ENCODE measurements at places on chromosomes 12 and 14. TPM values are rescaled to one million over a fixed set of nuclear protein-coding genes. Genes with fewer than 3 reads are reported as not detected.
A peak's percentile ranks its signal among the peaks of the same experiment; 100 is the strongest.

DNA sequence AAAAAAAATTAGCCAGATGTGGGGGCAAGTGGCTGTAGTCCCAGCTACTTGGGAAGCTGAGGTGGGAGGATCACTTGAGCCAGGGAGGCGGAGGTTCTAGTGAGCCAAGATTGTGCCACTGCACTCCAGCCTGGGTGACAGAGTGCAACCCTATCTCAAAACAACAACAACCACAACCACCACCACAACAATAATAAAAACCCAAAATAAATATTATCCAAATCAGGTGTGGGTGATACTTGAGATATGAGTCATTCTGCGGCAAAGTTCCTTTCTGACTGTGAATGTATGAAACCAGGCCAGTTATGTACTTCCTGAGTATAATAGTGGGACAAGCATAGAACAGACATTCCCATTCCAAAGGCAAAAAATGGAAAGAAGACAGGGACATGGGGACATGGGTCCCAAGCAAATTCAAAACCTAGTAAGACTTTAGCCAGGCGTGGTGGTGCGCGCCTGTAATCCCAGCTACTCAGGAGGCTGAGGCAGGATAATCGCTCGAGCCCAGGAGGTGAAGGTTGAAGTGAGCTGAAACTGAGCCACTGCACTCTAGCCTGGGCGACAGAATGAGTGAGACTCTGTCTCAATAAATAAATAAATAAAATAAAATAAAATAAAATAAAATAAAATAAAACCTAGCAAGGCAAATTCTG, 9.7 kb upstream of the ERC1 start:
- H3K27me3 ChIP-seq, result no peaks in the 10 kb centered on the region
- H3K27ac ChIP-seq, result no peak overlapping the region
- H3K4me3 ChIP-seq, result no peak overlapping the region

DNA sequence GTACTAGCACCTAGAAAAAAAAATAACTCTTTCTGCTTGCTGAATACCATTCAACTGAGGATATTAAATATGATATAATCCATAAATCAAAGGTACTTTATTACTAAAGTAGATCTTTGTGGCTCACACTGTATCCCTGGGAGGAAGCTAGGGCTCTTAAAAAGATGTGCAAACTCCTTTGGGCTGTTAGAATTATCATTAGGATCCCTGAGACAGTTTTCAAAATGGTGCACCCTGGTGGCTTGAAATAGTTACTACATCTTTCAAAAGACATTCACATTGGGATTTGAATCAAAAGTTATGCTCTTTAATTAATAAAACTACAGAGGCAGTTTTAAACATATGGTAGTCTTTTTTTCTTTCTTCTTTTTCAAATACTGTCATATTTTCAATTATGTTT, 228.5 kb upstream of the G2E3 start:
- no peak overlapping the region for H3K27ac ChIP-seq
- H3K36me3 ChIP-seq, result no peaks in the 10 kb centered on the region
- H3K27me3 ChIP-seq, result no peaks in the 10 kb centered on the region
- no peak overlapping the region for H3K4me3 ChIP-seq
- no peaks in the 10 kb centered on the region for H3K4me1 ChIP-seq
- no peak for DNase-seq

DNA sequence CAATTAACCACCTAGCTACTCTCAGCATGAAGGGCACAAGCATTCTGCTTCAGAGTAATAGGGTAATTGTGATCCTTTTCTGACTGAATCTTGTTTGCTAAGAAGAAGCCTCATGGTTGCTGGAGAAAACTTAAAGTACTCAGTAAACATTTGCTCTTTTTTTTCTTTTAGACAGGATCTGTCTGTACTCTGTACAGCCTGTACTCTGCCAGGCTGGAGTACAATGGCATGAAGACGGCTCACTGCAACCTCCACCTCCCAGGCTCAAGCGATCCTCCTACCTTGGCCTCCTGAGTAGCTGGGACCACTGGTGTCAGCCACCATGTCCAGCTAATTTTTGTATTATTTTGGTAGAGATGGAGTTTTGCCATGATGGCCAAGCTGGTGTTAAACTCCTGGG, 12.4 kb downstream of the PPP1R13B start:
- no peaks in the 10 kb centered on the region for H3K4me1 ChIP-seq
- no peaks in the 10 kb centered on the region for H3K27me3 ChIP-seq
- H3K4me3 ChIP-seq, result no peak overlapping the region
- H3K36me3 ChIP-seq, result no peaks in the 10 kb centered on the region
- no peak overlapping the region for H3K27ac ChIP-seq

DNA sequence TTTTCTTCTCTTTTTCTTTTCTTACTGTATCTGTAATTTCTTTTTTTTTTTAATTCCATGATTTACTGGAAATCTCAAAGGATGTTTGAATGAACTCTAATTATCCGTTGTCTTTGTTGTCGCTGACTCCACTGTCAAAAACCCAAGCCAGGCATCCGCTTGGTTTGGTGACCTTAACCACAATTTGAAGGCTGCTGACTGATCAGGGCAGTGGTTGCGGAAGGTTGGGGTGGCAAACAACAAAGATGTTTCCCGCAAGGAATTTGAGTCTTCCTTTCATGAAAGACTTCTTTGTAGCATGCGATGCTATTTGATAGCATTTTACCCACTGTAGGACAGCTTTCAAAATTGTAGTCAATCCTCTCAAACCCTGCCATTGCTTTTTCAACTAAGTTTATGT, 1013.8 kb downstream of the DIO2 start:
- peaks cover 3% of the 10 kb centered on the region for H3K4me1 ChIP-seq
- H3K36me3 ChIP-seq, result no peaks in the 10 kb centered on the region
- DNase-seq, result no peak
- no peaks in the 10 kb centered on the region for H3K27me3 ChIP-seq
- H3K27ac ChIP-seq, result no peak overlapping the region

DNA sequence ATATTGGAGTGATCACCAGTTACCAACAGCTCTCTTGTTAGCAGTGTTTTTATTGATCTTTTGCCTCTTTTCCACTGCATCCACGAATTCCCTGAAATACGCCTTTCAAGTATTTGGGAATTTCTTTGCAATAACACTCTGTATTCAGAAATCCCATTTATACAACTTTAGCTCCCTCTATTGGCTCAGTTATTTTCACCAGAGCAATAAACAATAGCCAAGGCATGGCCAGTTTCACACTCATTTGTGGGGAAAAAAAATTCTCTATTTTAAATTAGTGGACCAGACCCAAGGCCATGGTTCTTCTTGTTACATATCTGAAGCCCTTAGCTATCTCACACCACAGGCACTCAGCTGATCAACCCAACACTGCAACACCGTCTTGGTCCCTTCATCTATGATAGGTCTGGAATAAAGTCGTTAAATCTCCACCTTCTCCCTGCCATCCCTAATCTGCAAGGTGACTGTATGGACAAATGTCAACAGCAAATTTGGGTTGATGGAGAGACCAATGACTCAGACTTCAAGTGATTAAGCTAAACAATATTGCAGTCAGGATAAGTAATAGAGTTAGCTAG, 92.4 kb upstream of the TMEM260 start:
- H3K27ac ChIP-seq, result no peak overlapping the region
- H3K27me3 ChIP-seq, result no peaks in the 10 kb centered on the region
- DNase-seq, result no peak
- H3K4me1 ChIP-seq, result no peaks in the 10 kb centered on the region
- no peak overlapping the region for H3K4me3 ChIP-seq

Gene MIS18BP1
- 4.4 TPM for total RNA-seq

DNA sequence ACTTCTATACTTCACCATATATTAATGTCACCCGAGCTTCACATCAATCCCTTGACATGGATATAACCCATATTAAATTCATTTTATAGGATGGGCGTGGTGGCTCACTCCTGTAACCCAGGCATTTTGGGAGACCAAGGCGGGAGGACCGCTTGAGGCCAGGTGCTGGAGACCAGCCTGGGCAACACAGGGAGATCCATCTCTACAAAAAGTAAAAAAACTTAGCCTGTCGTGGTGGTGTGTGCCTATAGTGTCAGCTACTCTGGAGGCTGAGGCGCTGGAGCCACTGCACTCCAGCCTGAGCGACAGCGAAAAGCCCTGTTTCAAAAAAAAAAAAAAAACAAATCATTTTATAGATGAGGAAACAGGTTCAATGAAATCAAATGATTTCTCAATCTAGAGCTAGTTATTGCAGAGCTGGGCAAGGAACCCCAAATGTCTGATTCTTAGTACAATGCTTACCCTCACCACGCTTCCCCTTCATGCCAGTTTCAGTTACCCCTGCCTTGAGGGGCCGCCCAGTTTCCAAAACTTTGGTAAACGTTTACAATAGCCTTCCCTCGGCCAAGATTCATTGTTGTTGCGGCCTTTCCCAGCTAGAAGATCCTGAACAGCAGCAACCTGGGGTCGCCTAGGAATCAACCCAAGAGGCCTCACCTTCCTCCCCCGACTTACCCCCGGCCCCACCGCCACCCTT, 751 bp downstream of the PSMB5 start:
- H3K36me3 ChIP-seq, result no peaks in the 10 kb centered on the region
- H3K4me3 ChIP-seq, result peak overlapping the region; percentile 82
- peak overlapping the region; percentile 61 for H3K27ac ChIP-seq
- H3K27me3 ChIP-seq, result no peaks in the 10 kb centered on the region

DNA sequence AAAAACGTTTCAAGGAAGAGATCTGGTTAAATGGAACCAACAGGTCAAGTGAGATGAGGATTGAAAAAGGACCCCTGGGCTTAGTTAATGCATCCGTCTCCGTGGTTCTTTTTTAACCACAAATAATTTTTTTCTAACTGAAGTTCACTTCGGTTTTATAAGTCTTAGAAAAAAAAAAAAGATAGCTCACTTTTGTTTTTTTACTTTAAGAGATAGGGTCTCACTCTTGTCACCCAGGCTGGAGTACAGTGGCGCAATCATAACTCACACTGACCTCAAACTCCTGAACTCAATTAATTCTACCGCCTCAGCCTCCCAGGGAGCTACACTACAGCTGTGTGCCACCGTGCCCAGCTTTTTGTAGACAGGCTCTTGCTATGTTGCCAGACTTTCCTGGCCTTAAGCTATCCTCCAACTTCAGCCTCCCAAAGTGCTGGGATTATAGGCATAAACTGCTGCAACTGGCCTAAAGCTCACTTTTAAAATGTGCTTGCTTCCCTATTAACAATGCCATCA, 11.8 kb downstream of the HNRNPC start:
- no peaks in the 10 kb centered on the region for H3K36me3 ChIP-seq
- H3K4me1 ChIP-seq, result peaks cover 40% of the 10 kb centered on the region
- H3K4me3 ChIP-seq, result no peak overlapping the region
- no peak for DNase-seq

Gene LRIG3
- 18.8 TPM for total RNA-seq

GRCh38 chr12:131783915-131784541, 44.2 kb upstream of the MMP17 start:
- H3K27ac ChIP-seq, result no peak overlapping the region
- H3K27me3 ChIP-seq, result no peaks in the 10 kb centered on the region
- H3K4me1 ChIP-seq, result no peaks in the 10 kb centered on the region
- DNase-seq, result no peak
- H3K36me3 ChIP-seq, result peaks cover 49% of the 10 kb centered on the region
- no peak overlapping the region for H3K4me3 ChIP-seq

DNA sequence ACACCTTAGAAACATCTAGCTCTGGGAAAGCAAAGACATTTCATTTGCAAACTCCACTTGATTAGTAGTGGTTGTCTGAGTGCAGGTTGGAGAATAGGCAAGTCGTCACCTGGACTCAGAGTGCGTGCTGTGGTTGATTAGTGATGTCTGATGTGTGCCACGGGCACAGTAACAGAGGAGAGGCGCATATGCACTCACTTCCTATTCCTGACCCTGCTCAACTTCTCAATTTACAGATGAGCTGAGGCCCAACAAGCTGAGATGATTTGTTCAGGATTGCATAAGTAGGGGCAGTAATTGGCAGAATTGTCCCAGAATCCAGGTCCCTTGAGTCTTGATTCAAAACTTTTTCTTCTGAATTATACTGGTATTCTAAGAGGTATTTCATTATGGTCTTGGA, 44.9 kb downstream of the ADCK1 start:
- no peaks in the 10 kb centered on the region for H3K4me1 ChIP-seq
- no peak for DNase-seq

Gene TUNAR
- 0.87 TPM for total RNA-seq

Gene OTOGL
- total RNA-seq, result 0.19 TPM

DNA sequence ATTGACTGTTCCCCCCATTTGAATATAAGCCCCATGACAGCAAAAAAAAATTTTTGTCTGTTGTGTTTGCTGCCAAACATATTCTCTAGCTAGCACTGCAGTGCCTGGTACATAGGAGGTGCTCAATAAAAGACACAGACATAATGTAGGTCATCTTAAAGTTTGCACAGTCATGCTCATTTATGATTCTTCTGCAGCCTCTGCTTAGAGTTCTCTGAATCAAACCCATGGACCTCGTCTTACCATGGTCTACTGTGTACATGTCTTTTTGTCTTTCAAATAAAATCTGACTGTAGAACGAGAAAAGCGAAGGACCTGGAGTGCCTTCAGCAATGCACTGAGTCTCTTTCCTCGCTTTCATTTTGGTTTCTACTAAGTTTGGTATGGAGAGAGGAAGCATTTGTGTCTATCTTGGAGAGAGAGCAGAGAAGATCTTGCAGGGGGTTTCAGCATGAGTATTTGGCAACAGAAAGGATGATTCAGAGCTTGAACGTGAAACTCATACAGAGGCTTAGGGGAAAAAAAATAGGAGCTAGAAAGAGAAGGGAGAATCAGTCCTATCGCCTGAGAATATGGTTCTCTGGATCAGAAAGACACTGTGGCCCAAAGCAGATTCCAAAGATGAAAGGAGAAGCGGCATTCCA, 38.8 kb upstream of the TMCC3 start:
- no peak overlapping the region for H3K27ac ChIP-seq
- H3K36me3 ChIP-seq, result no peaks in the 10 kb centered on the region
- H3K4me3 ChIP-seq, result no peak overlapping the region
- peaks cover 6% of the 10 kb centered on the region for H3K4me1 ChIP-seq
- no peaks in the 10 kb centered on the region for H3K27me3 ChIP-seq

DNA sequence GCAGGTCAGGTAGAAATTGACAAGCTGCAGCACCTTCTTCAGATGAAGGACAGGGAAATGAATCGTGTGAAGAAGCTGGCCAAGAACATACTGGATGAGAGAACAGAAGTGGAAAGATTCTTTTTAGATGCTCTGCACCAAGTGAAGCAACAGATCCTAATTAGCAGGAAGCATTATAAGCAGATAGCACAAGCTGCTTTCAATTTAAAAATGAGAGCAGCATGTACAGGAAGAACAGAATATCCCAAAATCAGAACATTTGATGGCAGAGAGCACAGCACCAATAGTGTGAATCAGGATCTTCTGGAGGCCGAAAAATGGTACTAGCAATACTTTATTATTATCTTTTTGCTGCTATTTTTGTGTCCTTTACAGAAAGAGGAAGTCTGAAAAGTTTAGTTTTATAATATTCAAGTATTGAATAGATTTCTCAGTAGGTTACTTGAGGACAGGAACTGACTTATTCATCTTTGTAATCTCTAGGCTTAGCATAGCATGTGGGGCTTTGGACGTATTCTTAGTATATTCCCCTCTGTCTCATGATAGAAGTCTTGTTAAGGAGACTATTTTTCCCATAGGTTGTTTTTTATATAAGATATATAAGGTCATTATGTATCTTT, 30.8 kb downstream of the BBOF1 start:
- no peaks in the 10 kb centered on the region for H3K4me1 ChIP-seq
- no peak for DNase-seq
- no peaks in the 10 kb centered on the region for H3K27me3 ChIP-seq
- H3K27ac ChIP-seq, result no peak overlapping the region
- H3K4me3 ChIP-seq, result no peak overlapping the region

Gene OR11H6
- not detected for total RNA-seq

- H3K27me3 ChIP-seq, result no peaks in the 10 kb centered on the region
- no peak overlapping the region for H3K4me3 ChIP-seq
- DNase-seq, result no peak
- no peak overlapping the region for H3K27ac ChIP-seq
- H3K4me1 ChIP-seq, result no peaks in the 10 kb centered on the region
These were observed 202.0 kb downstream of the PPM1H start for GRCh38 chr12:62732861-62733427.
